ENCODE measurements at places on chromosomes 7 and 10.

DNA sequence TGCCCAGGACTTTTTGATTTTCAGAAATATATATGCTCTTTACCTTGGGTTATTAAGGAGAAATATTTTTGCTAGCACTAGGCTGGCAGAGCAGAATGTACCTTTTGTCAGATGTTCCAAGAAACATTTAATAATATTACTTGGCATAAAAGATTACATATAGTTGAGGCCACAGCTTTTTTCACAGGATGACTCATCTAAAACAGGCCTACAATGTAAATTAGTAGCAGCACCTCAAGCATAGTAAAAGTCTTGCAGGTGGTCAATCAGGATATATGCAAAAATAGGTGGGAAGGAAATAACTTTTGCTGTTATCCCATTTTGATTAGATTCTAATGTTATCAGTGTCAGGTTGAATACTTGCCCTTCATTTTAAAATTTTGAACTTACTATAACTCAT is 14.9 kb upstream of the ITGB1 start:
- DNase-seq = no peak

GRCh38 chr10:5413012-5413938 is 918 bp downstream of the NET1 start:
- DNase-seq = peak; percentile 56

- no peak for DNase-seq
Observed at GRCh38 chr7:147145194-147145593, 1028.6 kb downstream of the CNTNAP2 start.

DNA sequence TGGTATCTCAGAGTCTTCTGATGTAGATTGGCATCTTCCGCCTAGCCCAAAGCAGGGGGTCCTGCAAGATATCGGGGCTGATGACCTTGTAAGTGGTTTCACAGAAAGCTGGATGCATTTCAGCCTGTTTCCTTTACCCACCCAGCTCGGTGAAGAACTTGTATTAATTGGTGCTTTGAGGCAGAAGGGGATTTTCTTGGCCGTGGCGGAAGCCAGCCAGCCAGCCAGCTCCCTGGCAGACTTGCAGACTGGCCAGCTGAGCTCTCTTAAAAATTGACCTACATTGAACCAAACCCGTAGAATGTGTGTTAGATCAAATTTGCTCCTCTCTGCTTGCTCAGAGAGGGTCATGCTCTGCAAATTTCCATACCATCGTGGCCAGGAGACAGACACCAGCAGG is 218.4 kb downstream of the ADAM12 start:
- no peak for DNase-seq
